ENCODE measurements at places on chromosomes 7 and 10. TPM values are rescaled to one million over a fixed set of nuclear protein-coding genes. Genes with fewer than 3 reads are reported as not detected.

The GNGT1 gene
- not detected for polyA plus RNA-seq

The HOGA1 gene
- polyA plus RNA-seq = 0.35 TPM

The PNLIPRP2 gene
- 0.06 TPM for polyA plus RNA-seq

The TAS2R41 gene
- not detected for polyA plus RNA-seq

The ZNF804B gene
- not detected for polyA plus RNA-seq

The STRIP2 gene
- 0.44 TPM for polyA plus RNA-seq

The PDE1C gene
- 15.9 TPM for polyA plus RNA-seq

The VSTM2A gene
- polyA plus RNA-seq = 7.7 TPM

DNA sequence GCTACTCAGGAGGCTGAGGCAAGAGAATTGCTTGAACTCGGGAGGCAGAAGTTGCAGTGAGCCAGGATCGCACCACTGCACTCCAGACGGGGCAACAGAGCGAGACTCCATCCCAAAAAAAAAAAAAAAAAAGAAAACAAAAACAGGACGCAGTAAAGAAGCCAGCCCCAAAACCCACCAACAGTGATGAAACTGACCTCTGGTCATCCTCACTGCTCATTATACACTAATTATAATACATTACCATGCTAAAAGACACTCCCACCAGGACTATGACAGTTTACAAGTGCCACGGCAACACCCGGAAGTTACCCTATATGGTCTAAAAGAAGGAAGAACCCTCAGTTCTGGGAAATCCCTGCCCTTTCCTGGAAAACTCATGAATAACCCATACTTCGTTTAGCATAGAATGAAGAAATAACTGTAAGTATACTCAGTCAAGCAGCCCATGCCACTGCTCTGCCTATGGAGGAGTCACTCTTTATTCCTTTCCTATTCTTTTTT lies 40.0 kb upstream of the EIF4H start:
- no peak for DNase-seq

DNA sequence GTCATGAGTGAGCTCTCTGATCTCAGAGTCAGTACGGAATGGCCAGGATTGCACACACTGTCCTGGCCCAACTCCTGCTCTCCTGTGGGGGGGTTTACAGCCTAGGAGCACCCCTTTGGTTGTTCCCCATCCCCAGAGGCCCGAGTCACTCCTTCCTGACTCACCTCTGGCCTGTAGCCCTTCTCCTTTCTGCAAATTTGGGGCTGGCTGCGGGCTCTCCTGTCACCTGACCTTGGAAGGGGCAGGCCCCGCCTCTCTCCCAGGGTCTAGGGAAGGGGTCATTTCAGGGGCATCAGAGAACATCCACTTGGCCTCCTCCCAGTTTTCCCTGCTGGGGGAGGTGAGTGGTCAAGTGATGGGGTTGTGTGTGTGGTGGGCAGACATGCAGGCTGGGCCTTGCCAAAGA lies 1.7 kb downstream of the NYAP1 start:
- no peak for DNase-seq

DNA sequence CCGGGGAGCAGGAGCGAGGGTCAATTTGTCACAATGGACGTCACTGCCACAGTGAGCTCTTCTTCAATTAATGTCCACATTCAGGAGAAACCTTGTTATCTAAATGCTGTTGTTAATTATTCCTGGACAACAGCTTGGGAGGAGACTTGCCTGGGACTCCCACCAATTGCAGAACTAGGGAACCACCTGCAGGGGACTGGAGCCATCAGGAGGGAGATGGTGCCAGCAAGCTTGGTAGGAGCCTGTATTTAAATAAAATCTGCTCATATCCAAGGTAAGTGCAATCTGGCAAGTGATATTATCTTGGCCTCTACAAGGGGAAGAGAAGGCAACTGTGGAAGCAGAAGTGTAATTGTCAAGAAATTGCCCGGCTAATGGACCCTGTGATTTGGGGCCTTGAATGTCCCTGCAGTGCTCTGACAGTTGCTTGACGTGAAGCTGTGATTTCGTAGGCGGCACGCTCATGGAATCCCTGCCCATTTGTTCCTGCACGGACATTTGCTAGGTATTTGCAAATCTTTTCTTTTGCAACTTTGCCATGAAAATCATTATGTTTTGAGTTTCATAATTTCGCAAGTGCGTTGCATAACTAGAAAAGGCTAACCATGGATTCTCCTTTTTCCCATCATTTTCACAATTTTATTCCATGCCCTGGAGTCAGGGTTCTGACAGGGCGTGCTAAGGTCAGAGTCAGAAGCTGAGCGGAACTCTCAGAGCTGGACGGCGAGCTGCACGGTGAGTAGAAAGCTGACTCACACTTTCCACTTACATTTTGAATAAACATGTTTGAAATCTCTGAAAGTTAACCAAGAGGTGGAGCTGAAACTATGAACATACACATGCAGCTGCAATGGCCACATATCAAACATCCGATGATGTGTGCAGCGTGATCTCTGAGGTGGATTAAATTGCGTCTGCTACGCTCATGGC lies 84.9 kb upstream of the TCERG1L start:
- DNase-seq = no peak

GRCh38 chr7:12884033-12884432 lies 196.6 kb downstream of the ARL4A start:
- no peak for DNase-seq

DNA sequence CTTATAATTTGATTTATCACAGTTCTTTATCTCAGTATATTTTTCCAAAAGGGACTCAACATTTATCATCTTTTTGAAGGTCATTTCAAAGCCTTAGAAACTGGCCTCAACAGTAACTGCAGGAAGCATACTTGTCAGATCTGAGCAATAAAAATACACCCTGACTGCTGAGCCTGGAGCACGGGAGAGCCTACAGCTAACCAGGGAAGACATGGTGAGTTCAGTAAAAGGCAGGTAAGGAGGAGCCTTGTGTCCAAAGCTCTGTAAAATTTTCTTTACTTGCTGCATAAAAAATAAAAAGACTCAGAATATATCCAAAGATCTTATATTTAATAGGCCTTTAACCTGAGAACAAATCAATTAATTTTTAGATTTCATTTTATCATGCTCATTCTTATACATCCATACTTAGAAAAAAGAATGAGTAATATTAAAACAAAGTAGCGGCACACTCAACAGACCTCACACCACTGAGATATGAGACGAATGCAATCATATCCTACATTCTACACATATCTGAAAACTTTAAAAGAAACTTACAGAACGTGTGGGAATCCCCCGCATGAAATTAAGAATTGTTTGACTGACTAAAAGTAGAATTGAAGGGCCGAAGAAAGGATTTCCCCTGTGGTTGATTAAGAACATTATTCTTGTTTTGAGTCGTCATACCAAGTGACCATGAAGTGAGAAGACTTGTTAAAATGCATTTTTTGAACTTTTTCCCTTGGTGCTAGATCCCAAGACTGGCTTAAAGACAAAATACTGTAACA lies 296.4 kb upstream of the MKLN1 start:
- DNase-seq = no peak

DNA sequence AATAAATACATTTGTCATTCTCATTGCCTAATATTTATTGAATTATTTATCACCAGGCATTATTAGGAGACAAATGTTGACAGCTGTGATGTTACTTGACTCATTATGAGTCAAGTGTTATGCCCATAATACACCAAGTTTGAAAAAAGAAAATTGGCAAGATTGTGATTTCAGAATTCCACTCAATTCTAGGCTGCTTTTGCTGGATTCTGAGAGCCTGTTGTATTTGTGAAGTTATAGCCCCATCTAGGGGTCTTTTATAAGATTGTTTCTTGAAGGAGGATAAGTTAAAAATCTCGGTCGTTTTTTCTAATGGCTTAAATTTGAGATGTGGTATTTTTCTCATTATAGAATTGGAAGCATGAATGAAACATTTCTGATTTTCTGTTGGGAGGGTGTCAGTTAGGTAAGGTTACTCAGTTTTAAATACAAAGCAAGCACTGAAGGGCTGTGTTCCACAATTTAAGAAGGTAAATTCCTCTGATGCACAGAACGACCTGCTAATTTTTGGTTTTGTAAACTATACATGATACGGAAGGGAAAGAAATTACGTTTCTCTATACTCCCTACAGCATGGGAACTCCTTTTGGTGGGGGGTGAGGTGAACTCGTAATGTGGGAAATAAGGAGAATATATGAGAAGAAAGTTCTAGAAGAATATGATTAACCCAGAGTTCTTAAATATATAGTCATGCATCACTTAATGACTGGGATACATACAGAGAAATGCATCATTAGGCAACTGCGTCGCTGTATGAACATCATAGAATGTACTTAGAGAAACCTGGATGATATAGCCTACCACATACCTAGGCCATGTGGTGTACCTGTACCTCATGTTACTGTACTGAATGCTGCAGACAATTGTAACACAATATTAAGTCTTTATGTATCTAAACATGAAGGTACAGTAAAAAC lies 2.6 kb downstream of the STK31 start:
- peak; percentile 11 for DNase-seq

- no peak for DNase-seq
Observed at GRCh38 chr10:31707093-31708039, 221.3 kb downstream of the ARHGAP12 start.

DNA sequence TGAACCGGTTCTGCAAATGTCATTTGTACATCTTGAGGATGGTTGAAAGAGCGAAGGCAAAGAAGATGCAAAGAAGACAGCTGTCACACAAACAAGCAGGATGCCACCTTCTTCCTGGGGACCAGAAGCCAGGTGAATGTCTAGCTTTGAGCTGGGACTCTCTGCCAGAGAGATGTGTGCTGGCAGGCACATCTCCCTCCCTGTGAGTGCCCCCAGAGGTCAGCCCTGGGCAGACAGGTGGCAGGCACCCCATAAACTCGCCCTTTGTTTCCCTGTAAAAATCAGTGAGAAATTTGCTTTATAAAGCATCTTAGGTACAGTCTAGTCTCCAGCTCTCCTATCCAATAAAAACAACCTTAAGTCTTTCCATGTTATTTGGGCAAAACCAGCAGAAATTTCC lies 2.6 kb upstream of the TCERG1L start:
- DNase-seq = no peak

DNA sequence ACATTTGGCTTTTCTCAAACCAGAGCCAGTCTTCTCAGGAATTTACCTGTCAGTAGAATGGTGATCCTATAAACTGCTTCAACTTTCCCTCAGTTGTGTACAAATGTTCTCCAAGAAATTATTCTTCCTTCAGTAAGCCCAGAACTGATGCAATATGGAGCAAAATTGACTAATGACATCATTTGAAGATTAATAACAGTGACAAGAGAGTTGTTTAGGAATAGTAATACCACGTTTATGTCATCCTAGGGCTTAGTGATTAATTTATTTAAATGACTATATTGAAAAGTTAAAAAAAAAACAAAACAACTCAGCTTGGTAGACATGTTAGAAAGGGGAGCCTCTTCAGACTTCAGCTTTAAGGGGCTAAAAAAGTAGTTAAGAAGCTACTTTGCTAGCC lies 933.2 kb downstream of the GATA3 start:
- DNase-seq = no peak

DNA sequence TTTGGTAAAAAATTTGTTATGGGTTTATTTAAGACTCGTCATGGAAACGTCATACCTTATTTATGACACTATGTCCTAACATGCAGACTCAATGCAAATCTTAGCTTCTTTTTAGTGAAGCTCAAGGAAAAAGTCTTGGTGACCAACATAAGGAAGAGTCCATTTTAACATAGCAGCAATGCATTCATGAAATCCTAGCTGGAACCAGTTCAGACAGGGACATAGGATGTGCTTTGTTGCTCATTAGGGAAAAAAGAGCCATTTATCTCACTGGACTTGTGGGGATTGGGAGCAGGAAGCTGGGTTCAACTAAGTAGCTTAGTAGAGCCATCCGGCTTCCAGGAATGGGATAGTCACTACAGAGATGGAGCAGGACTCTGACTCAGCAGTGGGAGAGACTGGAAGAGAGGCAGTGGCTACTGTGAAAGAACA lies 100.7 kb upstream of the DKK1 start:
- no peak for DNase-seq

DNA sequence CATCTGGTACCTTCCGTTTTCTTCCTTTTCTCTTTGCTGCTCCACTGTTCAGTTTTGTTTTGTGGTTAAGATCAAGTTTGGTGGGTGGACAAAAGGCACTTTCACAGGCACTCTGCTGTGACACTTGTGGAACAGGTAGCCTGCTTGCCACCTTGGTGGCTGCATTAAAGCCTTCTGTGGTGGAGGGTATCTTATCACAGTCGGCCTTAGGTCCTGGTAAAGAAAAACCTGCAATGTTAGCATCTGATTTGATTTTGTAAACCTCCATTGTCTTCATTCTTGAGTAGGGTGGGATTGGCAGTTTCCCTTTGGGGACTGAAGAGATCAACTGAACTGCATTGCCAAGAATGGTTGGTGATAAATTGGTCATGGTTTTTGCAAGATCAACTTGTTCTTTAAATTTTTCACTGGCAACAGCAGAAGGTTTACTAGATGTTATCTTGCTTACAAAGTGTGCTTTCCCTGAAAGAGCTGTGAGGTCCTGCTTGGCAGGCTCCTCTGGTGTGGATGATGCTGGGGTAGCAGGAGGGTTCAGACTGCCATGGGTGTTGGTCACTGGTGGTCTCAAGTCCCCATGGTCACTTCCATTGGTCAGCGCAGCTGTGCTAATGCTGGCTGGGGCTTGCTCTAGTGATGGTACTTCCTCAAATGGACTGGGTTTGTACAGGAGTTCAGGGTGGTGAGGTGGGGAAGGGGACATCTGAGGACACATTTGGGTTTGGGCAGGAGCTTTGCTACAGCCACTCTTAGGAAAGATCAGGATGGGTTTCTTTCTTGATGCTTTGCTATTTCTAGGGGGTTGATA lies 182.2 kb downstream of the ZNF438 start:
- DNase-seq = no peak

DNA sequence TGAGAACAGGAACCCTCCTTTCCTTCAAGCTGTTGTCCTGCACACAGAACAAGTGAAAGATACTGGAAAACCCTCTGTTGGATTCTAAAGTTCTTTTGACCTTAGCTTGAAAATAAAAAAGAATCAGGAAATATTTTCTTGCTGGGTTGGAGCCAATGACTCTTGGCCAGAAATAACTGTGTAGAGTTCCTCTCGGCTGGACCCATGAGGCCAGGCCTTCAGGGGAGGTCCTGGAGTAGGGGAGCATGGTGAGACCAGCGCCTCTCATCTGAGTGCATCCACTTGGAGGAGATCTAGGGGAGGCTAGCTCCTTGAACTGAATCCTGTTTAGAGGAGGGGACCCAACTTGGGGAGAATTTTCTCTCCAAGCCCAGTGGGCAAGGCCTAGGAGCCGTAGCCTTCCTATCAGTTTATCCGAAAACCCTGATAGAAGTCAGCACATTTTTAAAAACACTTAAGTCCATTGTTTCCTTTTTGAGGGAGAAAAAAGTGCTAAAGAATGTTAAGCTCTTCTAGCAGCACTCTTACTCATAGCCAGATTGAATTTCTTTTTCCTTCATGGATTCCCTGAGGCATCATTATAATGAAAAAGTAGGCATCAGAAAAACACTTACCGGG lies 635.7 kb upstream of the ANKRD30A start:
- no peak for DNase-seq

DNA sequence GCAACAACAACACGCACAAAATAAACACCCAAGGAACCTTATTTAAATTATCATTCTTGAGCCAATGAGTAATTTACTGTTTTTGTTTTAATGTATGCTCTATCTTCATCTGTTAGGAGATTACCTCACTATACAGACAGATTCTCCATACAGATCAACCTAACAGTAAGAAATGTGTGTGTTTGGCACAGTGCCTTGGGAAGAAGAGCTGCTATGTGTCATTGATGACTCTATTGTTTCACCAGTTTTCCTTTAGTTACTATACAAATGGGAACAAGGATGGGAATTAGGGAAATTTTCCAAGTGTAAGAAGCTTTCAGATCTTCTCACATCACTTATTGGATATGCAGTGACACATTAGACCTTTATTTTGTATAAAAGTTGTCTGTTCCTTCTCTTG lies 640.3 kb downstream of the NRG3 start:
- no peak for DNase-seq

- DNase-seq = no peak
Observed at GRCh38 chr10:75068523-75068922, 42.9 kb upstream of the SAMD8 start.
